Kidney (tissue), 22 donors: ENCODE measurements at places on chromosomes 2 and 18.

DNA sequence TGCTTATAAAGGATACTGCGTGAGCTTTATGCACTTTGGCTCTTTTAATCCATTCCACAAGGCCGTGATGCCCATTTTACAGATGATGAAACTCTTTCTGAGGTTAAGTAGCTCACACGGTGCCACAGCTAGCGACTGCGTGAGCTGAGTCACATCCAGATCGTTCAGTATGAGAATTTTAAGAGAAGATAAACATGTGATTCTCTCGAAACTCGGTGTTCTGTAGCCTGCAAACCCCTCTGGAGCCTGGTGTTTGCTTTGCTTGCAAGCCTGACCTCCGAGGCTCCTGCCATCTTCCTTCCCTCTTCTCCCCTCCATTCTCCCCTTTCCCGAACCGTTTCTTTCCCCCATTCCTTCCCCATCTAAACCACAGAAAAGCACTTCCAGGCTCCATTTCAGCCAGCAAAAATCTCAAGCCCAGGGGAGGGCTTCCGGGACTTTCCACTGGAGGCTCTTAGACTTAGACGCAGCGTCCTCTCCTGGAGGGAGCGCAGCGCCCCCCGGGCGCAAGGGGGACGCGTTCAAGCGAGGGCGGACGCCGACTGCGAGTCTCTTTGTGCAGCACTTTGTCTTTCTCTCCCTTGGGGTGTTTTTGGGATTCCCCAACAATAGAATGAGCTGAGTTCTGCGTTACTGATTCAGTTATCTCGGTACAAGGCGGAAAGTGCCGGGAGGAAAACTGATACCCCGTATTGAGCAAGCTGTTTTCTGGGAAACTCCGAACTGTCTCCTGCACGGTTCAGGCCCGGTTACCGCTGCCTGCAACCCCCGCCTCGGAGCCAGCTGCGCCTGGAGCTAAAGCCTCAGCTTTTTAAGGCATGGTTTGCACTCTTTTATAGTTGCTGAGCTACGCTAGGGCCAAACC, 38.0 kb downstream of the CYP1B1 start:
- DNase-seq = peak; percentile 73

DNA sequence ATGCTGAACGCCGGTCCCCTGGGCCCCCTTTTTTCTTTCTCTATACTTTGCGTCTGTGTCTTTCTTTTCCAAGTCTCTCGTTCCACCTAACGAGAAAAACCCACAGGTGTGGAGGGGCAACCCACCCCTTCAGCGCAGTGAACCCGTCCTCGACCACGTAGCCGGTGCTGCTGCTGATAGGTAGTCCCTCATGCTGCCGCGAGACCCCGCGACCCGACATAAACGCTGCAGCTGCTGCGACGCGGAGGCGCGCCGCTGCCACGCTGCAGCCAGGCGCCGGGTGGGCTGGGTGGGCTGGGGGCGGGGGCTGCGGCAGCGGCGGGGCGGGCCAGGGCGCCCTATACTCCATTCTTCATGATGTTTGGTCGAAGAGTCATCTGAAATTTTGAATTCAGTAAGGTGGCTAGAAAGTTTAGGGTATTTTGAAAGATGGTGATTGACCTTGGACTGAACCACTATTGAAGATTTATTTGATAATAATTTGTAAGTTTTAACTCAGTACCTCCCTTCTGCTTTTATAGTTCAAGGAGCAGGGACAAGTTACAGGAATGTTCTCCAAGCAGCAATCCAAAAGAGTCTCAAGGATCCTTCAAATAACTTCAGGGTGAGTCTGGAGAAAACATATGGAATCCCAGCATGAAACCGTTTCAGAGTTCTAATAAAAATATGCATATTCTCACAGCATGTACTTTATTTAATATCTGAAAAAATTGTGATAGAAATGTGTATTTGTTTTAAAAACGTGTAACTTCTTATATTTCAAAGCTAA, 24.1 kb downstream of the CFLAR start:
- DNase-seq = peak; percentile 71

GRCh38 chr2:158204741-158205165, 103.1 kb downstream of the UPP2 start:
- DNase-seq = no peak

- DNase-seq = no peak
Observed at GRCh38 chr18:27349284-27349882, 164.3 kb upstream of the CHST9 start.

GRCh38 chr2:35168351-35168750, 1187.2 kb upstream of the CRIM1 start:
- DNase-seq = no peak

GRCh38 chr2:70983506-70984227, 5.2 kb downstream of the ANKRD53 start:
- DNase-seq = peak; percentile 33

DNA sequence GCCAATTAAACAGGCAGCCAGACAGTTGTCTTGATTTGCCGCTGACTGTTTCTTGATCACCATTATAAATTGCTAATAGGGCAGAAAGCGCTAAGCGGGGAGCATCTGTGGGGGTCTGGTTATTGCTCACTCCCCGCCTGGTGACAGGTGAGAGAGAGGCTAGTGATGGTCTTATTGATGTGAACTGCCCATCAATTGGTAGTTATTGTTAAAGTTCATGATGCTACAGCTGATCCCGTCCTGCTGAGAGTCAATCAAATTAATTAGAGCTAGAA, 148.5 kb downstream of the LNPK start:
- no peak for DNase-seq

GRCh38 chr2:216838151-216838550, 21.7 kb downstream of the TNP1 start:
- DNase-seq = no peak
